GM12878 (cell line): ENCODE measurements at places on chromosomes 16 and 17.

DNA sequence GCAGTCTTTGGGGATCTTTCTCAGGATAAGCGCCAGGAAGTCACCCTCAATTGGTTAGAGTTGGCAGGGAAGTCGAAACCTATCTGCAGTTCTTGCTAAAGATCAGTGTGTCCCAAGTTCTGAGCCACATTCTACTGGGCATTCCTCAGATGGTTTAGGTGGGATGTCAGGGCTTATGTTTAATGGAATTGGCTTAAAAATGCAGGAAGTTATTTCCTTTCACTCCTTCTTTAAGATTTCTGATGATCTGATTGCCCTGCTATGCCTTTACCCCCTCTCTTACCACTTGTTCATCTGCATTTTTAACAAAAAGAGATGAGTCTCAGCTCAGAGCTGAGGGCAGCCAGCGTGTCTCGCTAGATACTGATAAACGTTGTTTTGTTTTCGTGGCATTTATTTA lies 30.8 kb downstream of the FOXL1 start:
- H3K36me3 ChIP-seq: no peaks in the 10 kb centered on the region
- no peak overlapping the region for H3K27ac ChIP-seq
- H3K4me1 ChIP-seq: no peaks in the 10 kb centered on the region
- H3K27me3 ChIP-seq: peaks cover 1% of the 10 kb centered on the region
- H3K4me3 ChIP-seq: no peak overlapping the region
- no peak for DNase-seq

DNA sequence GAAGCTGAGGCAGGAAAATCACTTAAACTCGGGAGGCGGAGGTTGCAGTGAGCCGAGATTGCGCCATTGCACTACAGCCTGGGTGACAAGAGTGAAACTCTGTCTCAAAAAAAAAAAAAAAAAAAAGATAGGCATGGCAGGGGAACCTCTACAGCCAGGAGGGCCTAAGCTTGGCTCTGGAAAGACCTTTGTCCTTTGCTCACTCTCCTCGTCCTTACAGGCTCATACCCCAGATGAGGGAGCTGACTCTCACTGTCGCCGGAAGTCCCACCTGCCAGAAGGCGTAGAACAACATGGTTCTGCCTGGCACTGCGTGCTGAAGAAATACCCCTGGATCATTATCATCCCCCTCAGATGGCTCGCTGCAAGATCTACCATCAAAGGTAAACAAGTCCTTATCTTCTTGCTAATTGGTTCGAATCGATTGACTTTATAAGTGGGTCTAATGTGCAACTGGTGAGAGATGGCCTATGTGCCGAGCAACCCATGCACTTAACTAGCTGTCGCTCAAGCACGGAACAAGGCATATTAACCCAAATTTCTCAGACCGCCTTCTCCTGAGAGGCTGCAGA lies 29.7 kb downstream of the RTN4RL1 start:
- no peaks in the 10 kb centered on the region for H3K36me3 ChIP-seq
- no peak for DNase-seq
- no peak overlapping the region for H3K4me3 ChIP-seq
- no peak overlapping the region for H3K27ac ChIP-seq
- H3K27me3 ChIP-seq: peaks cover 1% of the 10 kb centered on the region

DNA sequence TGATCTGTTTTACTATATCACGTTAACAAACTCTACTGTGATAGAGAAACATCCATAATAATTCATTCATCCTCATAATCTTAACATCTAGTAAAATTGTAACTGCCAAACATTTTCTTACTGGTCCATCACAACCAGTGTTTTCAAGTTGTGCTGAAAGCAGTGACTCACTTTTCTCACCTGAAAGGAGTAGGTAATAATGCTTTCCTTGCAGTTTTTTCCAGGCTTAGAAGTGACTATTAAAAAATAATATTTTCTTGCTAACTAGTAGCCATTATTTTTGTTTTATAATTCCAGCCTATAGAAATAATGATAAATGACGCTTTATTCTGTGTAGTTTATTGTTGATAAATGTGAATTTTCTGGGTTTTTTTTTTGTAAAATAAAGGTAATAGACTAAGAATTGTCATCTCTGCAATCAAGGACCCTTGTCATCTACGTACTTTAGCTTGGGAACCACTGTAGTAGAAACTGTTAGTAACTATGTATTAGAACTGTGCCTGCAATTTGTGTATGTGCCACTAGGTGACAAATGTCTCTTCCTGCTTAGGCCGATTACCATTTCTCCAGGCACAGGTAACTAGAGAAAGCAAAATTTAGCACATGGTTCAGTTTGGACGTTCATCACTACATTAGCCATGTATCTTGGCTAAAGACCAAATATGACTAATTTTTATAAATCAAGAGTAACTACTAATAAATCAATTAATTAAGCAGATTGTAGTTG lies 409.4 kb upstream of the ERCC4 start:
- H3K4me3 ChIP-seq: no peak overlapping the region
- H3K4me1 ChIP-seq: no peaks in the 10 kb centered on the region
- no peaks in the 10 kb centered on the region for H3K27me3 ChIP-seq
- DNase-seq: no peak
- H3K27ac ChIP-seq: no peak overlapping the region
- no peaks in the 10 kb centered on the region for H3K36me3 ChIP-seq

DNA sequence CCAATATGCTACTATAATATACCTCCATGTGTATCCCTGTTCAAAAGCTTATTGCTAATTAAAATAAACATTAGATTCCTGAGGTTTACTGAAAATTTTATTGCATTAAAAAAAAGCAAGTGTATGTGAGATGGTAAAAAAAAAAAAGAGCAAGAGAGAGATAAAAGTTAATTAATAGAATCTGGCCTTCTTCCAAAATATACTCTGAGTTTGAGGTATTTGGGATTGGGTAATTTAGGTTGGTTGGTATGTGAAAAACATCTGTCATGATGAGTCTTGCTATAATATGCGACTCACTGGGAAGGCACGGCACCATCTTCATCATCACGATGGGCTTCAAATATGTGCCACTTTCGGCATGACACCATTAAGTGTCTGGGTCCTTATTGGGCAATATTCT lies 711.1 kb upstream of the SOX9 start:
- no peak overlapping the region for H3K27ac ChIP-seq
- no peak for DNase-seq
- H3K4me3 ChIP-seq: no peak overlapping the region
- H3K27me3 ChIP-seq: no peaks in the 10 kb centered on the region
- H3K36me3 ChIP-seq: no peaks in the 10 kb centered on the region

- H3K4me1 ChIP-seq: no peaks in the 10 kb centered on the region
- H3K27me3 ChIP-seq: no peaks in the 10 kb centered on the region
- DNase-seq: no peak
Observed at GRCh38 chr17:956905-957304, 22.7 kb downstream of the NXN start.

DNA sequence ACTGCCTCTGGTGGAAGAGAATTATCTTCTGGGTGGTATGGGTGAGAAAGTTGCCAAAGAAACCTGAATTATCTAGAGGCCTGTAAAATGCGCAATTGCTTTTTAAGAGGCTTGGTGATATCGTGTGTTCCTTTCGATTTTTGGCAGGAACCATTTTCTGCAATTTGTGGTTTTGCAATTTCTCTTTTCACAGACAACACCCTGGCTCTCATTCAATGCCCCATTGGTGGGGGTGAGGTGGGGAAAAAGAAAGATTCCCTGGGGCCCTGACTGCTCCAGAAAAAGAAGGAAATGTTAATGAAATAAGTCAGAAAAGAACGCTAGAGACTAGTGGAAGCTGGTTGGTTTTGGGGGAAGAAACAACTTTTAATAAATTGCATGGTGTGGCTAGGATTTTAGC lies 77.4 kb downstream of the ANKFN1 start:
- no peaks in the 10 kb centered on the region for H3K36me3 ChIP-seq
- H3K27me3 ChIP-seq: no peaks in the 10 kb centered on the region
- no peak overlapping the region for H3K4me3 ChIP-seq
- H3K4me1 ChIP-seq: no peaks in the 10 kb centered on the region

DNA sequence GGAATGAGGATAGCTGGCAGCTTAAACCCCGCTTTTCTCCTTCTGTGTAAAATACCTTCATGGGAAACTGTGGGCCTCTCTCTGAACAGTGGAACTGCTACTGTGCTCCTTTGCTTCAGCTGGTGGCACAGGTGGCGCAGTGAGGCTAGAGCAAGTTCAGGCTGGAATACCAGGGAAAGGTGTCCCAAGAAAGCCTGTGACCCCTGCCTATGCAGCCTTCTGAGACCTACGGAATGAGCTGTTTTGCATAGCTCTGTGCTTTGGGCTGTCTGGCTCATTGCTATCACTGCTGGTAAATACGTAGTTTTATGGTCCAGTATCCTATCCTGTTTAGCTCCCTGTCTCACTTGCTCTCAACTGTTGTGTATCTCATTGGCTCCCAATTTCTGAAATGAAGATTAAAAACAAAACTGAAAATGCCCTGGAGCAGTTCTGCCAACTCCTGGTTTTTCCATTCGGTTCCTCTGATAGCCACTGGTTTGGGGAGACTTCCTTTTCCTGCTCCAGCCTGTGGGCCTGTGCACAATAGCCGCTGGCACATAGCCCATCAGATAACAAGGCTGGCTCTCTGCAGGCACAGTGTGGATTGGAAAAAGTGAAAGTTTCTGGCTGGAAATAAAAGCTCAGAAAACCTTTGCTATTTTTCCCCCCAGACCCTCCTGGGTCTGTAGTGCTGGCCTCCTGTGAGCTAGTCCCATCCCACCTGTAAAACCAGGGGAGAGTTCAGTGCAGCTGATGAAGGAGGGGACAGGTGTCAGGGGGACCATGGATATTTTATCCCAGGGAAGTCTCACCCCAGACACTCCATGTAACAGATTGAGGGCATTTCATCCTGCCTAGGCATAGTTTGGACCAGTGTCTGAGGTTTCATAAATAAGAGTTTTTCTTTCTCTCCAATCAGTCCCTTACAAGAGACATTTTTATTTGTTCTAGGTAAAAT lies 24.0 kb downstream of the LIMD2 start:
- no peaks in the 10 kb centered on the region for H3K4me1 ChIP-seq
- H3K36me3 ChIP-seq: peaks cover 2% of the 10 kb centered on the region
- H3K27me3 ChIP-seq: no peaks in the 10 kb centered on the region

- H3K27ac ChIP-seq: no peak overlapping the region
- no peaks in the 10 kb centered on the region for H3K4me1 ChIP-seq
- no peaks in the 10 kb centered on the region for H3K27me3 ChIP-seq
- no peaks in the 10 kb centered on the region for H3K36me3 ChIP-seq
- no peak for DNase-seq
Observed at GRCh38 chr16:86843812-86844211, 265.5 kb downstream of the FOXL1 start.
